ENCODE measurements at places on chromosomes 12 and 14. TPM values are rescaled to one million over a fixed set of nuclear protein-coding genes. Genes with fewer than 3 reads are reported as not detected.

The LBHD2 gene
- not detected for total RNA-seq

The CLEC9A gene
- not detected for total RNA-seq

The IFNG-AS1 gene
- total RNA-seq: not detected

The CCDC38 gene
- total RNA-seq: 0.35 TPM

The ART4 gene
- not detected for total RNA-seq

The SOCS2 gene
- 60.2 TPM for total RNA-seq

DNA sequence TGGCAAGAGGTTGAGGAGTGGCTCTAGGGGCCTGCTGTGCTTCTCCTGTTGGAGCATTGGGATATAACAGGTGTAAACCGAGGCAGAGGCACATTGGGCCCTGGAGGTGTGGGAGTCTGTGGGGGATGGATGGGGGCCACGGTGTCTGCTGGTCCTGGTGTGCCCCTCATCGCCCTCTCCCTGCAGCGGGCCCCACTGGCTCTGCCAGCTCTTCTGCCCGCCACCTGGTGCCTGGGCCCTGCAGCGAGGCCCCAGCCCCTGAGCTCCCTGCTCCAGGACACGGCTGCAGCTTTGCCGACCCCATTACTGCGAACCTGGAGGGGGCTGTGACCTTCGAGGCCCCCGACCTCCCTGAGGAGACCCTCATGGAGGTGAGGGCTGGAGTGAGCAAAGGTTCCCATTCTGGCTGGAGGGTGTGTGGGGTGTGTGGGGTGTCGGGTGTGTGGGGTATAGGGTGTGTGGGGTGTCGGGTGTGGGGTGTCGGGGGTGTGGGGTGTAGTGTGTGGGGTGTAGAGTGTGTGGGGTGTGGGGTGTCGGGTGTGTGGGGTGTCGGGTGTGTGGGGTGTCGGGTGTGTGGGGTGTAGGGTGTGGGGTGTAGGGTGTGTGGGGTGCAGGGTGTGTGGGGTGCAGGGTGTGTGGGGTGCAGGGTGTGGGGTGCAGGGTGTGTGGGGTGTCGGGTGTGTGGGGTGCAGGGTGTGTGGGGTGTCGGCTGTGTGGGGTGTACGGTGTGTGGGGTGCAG is 10.6 kb upstream of the PUS1 start:
- H3K4me3 ChIP-seq: no peak overlapping the region
- no peak for DNase-seq
- no peak overlapping the region for H3K27ac ChIP-seq
- no peaks in the 10 kb centered on the region for H3K27me3 ChIP-seq
- peaks cover 10% of the 10 kb centered on the region for H3K36me3 ChIP-seq

GRCh38 chr14:69873877-69874780 is 5.1 kb upstream of the SMOC1 start:
- H3K27ac ChIP-seq: no peak overlapping the region
- H3K4me1 ChIP-seq: no peaks in the 10 kb centered on the region
- H3K36me3 ChIP-seq: no peaks in the 10 kb centered on the region
- no peak for DNase-seq
- no peak overlapping the region for H3K4me3 ChIP-seq

DNA sequence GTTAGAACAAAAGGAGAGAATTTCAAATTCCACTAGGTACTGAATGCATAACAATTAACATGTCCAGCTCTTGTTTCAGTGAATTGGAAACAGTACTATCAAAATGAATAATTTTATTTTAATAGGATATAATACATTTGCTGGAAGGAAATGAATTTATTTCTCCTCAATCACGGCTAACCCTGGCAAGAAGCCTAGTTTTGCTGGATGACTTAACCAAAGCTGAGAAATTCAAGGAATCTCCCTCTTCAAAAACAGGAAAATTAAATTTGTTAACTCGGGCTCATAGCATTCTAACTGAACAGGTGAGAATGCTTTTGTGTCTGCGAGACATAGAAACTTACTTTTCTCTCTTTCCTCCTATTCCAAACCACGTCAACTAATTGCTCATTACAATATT is 163.5 kb upstream of the NEDD1 start:
- H3K27me3 ChIP-seq: no peaks in the 10 kb centered on the region
- no peak overlapping the region for H3K4me3 ChIP-seq
- no peak overlapping the region for H3K27ac ChIP-seq
- no peaks in the 10 kb centered on the region for H3K4me1 ChIP-seq
- H3K36me3 ChIP-seq: no peaks in the 10 kb centered on the region

- no peak for DNase-seq
- H3K4me1 ChIP-seq: no peaks in the 10 kb centered on the region
- no peak overlapping the region for H3K27ac ChIP-seq
- H3K4me3 ChIP-seq: no peak overlapping the region
Measured at GRCh38 chr14:29444805-29445204, 482.8 kb downstream of the PRKD1 start.

GRCh38 chr12:109789526-109790048 is 43.6 kb downstream of the TRPV4 start:
- peaks cover 4% of the 10 kb centered on the region for H3K36me3 ChIP-seq
- no peak overlapping the region for H3K4me3 ChIP-seq
- no peak overlapping the region for H3K27ac ChIP-seq

DNA sequence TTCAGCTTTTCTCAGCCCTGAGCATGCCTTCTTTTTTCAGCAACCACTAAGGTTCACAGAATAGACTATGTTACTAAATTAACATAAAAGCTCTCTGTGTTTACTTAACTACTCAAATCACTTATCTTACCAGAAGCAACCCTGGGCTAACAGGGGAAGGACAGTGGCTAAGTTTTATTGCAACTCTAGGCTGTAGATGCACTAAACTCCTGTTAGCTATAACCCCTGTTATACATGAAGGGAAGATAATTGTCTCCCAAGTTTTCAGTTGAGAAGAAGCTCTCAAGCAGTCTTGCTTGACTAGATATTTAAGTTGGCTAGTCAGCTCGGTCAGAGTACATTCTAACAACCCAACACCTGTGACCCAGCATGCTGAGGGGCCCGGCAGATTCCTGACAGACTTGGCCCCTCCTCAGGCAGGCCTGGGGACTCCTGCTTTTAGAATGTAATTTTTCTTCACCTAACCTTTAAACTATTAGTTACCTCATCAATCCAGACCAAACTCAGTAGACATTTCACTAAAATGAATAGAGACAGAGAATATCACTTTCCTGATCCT is 464.5 kb downstream of the EGLN3 start:
- peaks cover 3% of the 10 kb centered on the region for H3K4me1 ChIP-seq
- no peaks in the 10 kb centered on the region for H3K36me3 ChIP-seq
- no peak overlapping the region for H3K4me3 ChIP-seq
- no peak overlapping the region for H3K27ac ChIP-seq
- no peaks in the 10 kb centered on the region for H3K27me3 ChIP-seq
- peak; percentile 56 for DNase-seq

GRCh38 chr12:70788774-70789173 is 131.8 kb downstream of the PTPRR start:
- H3K27me3 ChIP-seq: no peaks in the 10 kb centered on the region
- H3K36me3 ChIP-seq: no peaks in the 10 kb centered on the region
- no peak for DNase-seq
- no peaks in the 10 kb centered on the region for H3K4me1 ChIP-seq
- H3K4me3 ChIP-seq: no peak overlapping the region
- no peak overlapping the region for H3K27ac ChIP-seq

DNA sequence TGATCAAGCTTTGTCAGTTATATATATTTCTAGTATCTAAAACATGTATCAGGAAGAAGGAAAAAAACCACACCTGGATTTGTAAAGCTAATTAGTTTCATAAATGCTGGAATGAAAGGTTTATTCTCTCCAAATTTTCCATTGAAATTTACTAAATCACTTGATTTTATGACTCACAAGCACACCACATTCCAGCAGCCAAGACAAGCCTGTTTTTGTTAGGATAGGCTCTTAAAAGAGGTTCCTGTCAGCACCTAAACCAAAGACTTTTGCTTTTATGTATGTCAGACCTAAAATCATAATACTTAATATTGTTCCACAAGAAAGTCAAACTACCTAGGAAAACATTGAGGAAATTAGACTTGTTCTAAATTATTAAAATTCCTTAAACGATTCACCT is 85.3 kb upstream of the PAWR start:
- H3K27me3 ChIP-seq: no peaks in the 10 kb centered on the region
- peaks cover 64% of the 10 kb centered on the region for H3K36me3 ChIP-seq
- H3K4me3 ChIP-seq: no peak overlapping the region
- H3K27ac ChIP-seq: no peak overlapping the region
- no peak for DNase-seq

GRCh38 chr14:102625564-102626296 is 33.3 kb downstream of the RCOR1 start:
- H3K4me3 ChIP-seq: no peak overlapping the region
- DNase-seq: no peak
- H3K27me3 ChIP-seq: no peaks in the 10 kb centered on the region
- no peaks in the 10 kb centered on the region for H3K36me3 ChIP-seq

- DNase-seq: no peak
- peak overlapping the region; percentile 99 for H3K4me3 ChIP-seq
- no peaks in the 10 kb centered on the region for H3K36me3 ChIP-seq
- H3K27ac ChIP-seq: no peak overlapping the region
- H3K4me1 ChIP-seq: no peaks in the 10 kb centered on the region
Measured at GRCh38 chr12:124928095-124928911, 13.9 kb upstream of the UBC start.

DNA sequence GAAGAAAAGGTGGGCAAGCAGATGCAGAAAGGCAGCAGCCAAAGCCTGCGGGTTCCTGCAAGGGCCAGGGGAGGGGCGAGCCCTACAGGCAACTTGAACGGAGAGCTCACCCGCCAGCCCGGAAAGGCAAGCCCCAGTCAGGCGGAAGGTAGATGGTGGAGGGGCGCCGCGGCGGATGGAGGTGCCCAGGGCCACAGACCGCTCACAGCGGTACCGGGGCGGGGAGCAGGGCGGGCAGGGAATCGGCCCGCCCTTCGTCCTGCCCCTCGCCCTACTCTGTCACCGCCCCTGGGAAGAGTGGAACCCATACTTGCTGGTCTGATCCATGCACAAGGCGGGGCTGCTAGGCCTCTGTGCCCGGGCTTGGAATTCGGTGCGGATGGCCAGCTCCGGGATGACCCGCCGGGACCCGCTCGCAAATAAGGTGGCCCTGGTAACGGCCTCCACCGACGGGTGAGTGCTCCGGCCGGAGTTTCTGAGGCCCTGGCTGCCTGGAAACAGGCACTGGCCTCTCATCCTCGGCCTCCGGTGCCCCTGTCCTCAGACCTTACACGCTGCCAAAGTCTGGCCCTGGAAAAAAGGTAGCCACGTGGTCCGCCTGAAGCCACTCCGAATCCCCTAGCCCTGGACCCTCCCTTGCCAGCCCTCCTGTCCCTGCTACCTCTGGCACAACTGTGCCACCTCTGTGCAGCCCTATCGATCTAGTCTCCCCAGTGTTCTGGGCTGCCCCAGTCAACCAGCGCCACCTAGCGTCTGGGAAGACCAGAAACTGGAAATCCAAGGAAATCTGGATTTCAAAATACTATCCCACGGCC is at the start of gene DHRS4:
DHRS4 (plus strand) TSS at position 307 of the 815 bp plus-strand sequence; CDS start at position 326, 19 bp downstream.
- peak within 1 kb of the TSS; percentile 91 for H3K4me3 ChIP-seq
- no peaks in the 10 kb centered on the region for H3K4me1 ChIP-seq
- H3K27me3 ChIP-seq: no peaks in the 10 kb centered on the region
- no peaks in the 10 kb centered on the region for H3K36me3 ChIP-seq

DNA sequence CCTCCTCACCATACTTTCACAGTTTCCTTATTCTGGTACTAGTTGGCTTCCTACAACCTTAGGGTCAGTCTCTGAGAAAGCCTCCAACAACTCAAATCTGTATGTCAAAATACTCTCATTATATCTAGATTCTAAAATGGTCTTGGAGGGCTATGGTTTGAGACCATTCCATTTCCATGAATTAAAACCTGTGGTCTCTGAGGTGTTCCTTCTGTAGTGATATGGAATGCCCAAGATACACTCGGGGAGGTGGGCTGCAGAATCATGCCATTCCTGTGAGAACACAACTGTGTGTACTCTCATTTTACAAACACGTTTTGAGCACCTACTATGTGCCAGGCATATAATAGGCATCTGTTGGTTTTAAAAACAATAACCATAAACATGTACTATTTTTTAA is 74.0 kb downstream of the FERMT2 start:
- no peak overlapping the region for H3K4me3 ChIP-seq
- no peak overlapping the region for H3K27ac ChIP-seq
- H3K27me3 ChIP-seq: no peaks in the 10 kb centered on the region
- H3K36me3 ChIP-seq: peaks cover 100% of the 10 kb centered on the region
- no peak for DNase-seq

DNA sequence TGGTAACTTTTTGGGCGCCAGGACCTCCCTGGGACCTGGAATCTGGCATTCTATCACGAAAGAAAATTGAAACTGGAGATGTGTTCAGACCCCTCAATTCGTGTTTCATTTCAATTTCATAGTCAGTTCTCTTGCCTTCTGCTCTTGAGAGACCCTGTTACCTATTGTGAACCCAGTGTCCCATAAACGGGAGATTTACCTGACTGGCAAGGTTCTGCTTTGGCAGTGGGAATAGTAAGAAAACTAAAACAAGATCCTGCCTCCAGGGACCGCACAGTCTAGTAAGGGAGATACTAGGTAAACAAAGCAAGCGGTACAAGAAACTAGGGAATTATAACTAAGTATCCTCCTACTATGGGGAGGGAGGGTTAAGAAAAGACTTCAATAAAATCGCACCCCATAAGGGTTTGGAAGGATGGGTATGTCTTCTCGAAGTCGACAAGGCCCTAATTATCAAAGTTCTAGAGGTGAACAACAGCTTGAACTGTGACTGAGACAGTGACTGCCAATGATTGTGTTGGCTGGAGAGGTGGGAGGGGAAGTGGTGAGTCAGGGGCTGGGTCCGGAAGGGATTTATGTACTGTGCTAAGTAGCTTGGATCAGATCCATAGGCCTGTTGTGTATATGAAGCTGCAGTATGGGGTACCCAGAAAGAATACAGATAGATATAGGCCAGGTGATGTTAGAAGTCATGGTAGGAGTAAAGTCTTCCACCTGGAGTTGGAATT is 754 bp downstream of the ACSS3 start:
- H3K27me3 ChIP-seq: no peaks in the 10 kb centered on the region
- H3K27ac ChIP-seq: no peak overlapping the region
- H3K4me3 ChIP-seq: peak overlapping the region; percentile 92

DNA sequence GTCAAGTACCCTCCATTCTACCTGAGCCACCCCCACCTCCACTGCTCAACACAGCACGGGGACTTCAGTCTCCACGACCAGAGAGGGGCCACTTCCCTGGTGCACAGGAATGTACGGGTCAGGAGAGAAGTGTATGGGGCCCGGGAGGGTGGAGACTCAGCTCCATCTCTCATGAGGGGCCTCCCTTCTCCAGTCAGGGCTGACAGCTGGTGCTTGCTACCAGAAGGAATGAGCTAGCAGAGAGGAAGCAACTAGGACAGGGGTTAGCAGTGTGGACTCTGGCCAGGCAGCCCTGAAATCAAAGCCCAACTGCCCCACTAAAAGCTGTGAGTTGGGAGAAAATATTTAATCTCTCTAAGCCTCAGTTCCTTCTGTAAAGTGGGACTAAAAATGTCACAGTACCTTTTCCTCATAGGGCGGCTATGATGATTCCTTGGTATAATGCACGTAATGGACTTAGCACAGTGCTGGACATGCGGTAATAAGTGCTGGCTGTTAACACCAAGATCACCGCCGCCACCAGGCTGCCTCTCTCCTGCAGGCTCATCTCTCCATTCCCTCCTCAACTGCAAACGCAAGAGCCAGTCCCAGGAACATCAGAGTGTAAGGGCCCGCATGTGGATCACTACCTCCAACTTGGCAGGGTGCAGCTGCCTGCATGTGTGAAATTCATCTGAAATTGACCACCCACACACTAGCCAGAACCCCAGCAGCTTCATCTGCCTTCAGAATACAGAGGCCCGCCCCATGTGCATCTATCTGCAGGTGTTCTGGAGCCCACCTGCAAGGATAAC is 14.6 kb downstream of the ACTN1 start:
- H3K27me3 ChIP-seq: no peaks in the 10 kb centered on the region
- peaks cover 84% of the 10 kb centered on the region for H3K36me3 ChIP-seq
- no peak overlapping the region for H3K4me3 ChIP-seq
- H3K4me1 ChIP-seq: peaks cover 17% of the 10 kb centered on the region
- peak; percentile 55 for DNase-seq
